ENCODE measurements at places on chromosomes 16 and 17. TPM values are rescaled to one million over a fixed set of nuclear protein-coding genes. Genes with fewer than 3 reads are reported as not detected.
A peak's percentile ranks its signal among the peaks of the same experiment; 100 is the strongest.

PRSS27 gene
- 2.6 TPM for total RNA-seq

AMFR gene
- total RNA-seq, result 126 TPM

GRCh38 chr16:1812732-1813163, 13.9 kb downstream of the HAGH start:
- peak; percentile 69 for DNase-seq

ARL5C gene
- not detected for total RNA-seq

- no peak for DNase-seq
These were observed 34.8 kb downstream of the CYB5D2 start for GRCh38 chr17:4177806-4178205.

- peak; percentile 40 for DNase-seq
These were observed 953 bp upstream of the NECAB2 start for GRCh38 chr16:83967091-83967490.

GRCh38 chr17:77556383-77557061, 402.0 kb upstream of the TNRC6C start:
- DNase-seq, result peak; percentile 38

GPRC5C gene
- total RNA-seq, result 6.4 TPM

- DNase-seq, result no peak
These were observed 721 bp upstream of the BEAN1 start for GRCh38 chr16:66426112-66427035.

- DNase-seq, result no peak
These were observed 38.4 kb downstream of the KLHDC4 start for GRCh38 chr16:87727346-87727745.

GRCh38 chr16:56191156-56191815, at the start of gene GNAO1:
GNAO1 (plus strand) TSS chr16:56191489; CDS start chr16:56192236, 747 bp downstream.
- peak; percentile 96 for DNase-seq

- no peak for DNase-seq
These were observed 140.7 kb downstream of the KATNIP start for GRCh38 chr16:27690608-27691007.

- DNase-seq, result peak; percentile 56
These were observed 44.2 kb upstream of the MTSS2 start for GRCh38 chr16:70730031-70730430.

DNA sequence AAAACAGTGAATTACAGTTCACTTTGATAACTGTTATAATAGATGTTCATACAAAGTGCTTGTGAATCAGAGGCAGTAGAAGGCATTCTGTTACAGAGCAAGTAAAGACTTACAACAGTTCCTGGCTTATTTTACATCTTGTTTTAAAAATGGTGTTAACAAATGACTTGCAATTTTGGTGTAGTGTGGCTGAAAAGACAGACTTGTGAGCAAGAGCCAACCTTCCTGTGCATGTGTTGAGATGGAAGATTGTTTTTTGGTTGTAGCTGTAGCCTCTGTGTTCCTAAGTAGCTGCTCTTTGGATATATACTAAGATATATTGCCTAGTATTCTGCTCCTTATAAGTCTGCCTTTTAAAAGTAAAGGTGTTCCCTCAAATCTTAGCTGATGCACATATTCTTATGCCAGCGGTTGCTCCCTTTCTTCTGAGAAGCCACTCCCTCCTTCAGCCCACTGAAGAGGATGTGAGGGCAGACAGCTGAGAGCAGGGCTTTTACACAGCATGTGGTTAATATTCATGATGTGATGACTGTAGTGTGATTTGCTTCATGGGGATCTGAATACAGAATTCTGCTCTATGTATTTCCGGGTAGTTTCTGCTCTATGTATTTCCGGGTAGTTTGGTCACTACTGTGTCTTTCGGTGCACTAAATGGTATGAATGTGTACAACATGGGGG, 182.3 kb downstream of the PHKB start:
- DNase-seq, result no peak

DNA sequence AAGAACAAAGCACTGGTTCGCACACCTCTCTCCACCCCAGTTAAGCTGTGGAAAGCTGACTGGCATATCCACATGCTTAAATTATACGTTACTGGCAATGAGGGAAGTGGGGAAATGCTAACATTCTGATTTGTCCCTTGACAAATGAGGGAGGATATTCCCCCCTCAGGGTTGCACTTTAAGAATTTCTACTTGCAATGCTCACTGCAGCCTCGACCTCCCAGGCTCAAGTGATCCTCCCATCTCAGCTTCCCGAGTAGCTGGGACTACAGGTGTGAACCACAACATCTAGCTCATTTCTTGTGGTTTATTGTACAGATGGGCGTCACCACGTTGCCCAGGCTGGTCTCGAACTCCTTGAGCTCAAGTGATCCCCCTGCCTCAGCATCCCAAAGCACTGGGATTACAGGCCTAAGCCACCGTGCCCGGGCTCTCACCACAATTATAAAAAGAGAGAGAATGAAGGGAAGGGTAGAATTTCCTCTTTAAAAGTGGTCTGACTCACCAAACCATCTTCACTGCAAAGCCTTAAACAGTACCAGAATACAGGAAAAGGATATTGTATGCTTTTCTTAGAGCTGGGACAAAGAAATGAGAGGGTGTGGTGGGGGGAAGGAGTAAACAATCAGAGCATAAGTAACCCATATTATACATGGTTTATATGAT, 38.9 kb downstream of the KANSL1 start:
- no peak for DNase-seq

DNA sequence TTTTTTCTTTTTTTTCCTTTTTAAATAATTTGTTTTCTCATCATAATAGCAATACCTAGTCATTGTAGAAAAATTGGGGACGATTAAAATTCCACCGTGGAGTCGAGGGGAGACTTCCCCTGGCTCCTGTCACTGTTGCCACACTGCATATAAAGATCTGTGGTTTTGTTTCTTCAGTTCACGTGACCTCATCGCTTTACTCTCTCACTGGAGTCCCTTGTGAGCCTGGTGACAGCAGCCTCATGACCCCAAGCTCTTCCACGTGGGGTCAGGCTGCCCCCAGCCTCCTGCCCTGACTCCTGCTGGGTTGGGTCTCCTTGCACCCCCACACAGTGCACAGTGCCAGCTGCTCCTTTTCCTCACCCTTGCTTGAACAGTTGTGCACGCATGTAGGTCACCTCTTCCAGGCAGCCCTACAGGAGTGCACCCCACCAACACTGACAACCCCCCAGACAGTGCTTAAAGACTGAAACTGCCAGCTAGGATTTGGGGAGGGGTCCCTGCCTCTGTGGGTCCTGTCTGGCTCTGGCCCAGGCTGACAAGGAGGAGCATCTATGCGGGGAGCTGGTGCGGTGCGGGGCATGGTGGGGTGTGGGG, 7.3 kb upstream of the METRNL start:
- no peak for DNase-seq

DNA sequence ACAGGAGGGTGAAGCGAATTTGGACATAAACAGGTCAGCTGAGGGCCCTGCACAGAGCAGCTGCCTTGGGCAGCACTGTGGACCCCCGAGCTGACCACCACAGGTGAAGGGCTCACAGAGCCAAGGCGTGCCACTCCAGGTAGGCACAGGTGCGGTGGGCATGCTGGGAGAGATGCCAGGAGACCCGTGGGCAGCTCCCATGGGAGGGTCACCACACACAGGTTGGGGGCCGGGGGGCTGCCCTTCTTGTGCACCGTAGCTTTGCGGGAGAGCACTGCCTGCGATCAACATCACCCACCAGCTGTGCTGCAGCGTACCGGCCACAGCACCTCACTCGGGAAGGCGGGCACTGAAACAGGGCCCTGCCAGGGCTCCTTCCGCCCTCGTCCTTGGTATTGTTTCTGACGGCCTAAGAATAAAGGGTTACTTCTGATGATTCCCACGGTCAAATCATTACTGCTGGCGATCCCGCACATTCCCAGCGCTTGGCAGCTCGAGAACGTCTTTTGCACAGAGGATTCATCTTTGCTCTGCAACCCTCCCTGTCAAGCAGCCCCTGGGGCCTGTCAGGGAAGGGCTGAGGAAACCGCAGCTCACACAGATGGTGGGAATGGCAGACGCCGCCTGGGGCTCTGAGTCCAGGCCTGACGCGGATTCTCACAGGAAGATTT, 181.7 kb downstream of the BANP start:
- no peak for DNase-seq

DNA sequence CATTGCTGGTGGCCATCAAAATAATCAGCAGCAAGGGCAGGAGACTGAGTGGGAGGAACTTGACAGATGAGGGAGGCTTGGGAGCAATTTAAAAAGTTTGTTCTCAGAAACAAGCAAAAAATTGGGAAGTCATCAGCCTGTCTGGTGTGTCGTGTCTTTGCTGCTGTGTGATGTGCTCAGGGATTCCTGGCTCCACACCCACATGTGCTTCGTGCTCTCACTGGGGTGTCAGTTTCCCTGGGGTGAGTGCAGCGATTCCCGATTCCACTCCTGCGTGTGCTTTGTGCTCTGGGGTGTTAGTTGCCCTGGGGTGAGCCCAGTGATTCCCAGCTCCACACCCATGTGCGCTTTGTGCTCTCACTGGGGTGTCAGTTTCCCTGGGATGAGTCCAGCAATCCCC, 228.1 kb downstream of the SNX29 start:
- no peak for DNase-seq

DNA sequence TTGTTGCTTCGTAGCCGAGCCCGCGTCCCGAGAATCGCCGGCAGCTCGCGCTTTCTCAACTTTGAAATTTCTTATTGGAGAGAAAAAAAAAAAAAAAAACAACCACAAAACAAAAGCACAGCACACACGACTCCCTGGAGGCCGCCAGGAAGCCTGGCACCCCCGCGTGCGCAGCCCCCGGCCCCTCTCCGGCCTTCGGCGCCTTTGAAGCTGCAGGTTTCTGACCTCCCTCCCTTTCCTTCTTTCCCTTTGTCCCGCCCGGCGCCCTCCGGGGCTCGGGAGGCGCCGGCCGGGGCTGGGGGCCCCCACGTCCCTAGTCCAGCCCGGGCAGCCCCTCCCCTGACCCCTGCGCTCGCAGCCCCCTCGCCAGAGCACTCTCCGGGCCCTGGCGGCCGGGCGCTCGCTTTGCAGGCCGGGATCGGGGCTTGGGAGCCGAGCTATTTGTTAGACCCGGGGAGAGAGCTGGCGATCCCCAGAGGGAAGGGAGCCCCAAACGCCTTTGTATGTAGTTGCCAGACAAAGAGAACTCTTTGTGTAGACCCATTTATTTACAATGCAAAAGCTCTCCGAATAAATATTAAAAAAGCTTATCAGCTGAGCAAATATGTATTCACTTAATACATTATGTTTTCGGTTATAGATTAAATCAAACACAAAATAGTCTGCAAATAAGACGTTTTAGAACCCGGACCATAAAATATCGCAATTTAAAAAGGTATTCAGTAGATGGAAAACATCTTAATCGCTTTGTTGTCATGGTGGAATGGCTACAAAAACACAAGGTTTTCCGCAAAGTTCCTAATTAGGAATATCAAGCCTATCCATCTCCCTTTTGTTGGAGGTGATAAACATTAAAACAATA, 2.3 kb downstream of the BAHCC1 start:
- no peak for DNase-seq

DNA sequence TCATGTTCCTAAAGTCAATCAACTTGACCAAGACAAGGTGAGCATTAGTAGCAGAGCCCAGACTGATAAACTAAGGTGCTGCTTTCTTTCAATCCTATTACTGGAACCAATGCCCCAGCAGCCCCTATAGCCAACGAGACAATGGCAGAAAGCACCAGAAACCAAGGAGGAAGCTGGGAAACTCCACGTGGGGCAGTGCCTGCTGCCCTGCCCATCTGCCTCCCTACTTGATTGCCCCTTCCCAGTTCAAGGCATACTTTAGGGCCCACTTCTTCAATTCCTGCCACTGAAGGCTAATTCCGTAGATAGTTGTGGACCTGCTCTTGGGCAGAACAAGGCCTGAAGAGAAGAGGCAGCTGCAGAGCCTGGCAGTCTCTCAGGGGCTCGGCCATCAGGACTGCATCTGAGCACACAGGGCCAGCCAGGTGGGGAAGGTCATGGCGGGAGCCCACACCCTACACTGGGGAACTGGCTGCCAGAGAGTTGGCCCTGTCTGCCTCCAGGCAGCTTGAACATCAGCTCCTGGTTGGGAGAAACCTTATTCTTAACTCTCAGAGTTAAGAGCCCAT, 30.9 kb downstream of the WSB1 start:
- no peak for DNase-seq

GRCh38 chr17:62164747-62165722, 100.0 kb upstream of the MED13 start:
- DNase-seq, result no peak

DNA sequence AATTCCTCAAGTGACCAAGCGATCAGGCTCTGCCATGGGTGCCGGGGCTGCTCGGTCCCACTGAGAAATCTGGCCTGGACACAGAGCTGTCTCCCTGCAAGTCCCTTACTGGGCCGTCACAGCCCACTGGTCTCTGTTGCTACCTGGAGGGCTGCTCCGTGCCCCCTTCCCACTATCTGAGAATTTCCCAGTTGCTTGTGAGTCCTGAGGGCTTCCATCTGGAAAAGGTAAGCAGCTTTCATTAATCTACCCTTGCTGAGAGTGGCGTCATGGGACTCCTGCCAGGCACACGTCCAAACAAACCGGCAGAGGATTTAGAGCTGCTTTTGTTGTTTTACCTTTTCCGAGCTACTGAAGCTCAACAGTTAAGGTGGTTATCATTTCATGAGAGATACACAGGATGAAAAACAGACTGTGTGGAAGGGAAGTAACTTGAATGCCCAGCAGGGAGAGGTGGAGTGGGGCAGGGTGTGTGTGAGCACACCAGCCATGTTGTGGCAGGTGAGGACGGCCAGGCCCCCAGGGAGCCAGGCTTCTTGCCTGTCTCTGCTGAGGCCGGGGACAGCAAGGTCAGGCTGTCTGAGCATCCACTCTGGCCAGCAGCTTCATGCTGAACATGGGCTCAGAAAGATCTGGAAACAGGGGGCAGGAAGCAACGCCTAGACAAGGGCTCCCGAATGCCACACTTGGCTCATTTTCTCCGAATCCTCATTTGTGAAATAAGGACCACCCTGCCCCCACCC, 50.6 kb downstream of the GTF3C1 start:
- DNase-seq, result peak; percentile 14

DNA sequence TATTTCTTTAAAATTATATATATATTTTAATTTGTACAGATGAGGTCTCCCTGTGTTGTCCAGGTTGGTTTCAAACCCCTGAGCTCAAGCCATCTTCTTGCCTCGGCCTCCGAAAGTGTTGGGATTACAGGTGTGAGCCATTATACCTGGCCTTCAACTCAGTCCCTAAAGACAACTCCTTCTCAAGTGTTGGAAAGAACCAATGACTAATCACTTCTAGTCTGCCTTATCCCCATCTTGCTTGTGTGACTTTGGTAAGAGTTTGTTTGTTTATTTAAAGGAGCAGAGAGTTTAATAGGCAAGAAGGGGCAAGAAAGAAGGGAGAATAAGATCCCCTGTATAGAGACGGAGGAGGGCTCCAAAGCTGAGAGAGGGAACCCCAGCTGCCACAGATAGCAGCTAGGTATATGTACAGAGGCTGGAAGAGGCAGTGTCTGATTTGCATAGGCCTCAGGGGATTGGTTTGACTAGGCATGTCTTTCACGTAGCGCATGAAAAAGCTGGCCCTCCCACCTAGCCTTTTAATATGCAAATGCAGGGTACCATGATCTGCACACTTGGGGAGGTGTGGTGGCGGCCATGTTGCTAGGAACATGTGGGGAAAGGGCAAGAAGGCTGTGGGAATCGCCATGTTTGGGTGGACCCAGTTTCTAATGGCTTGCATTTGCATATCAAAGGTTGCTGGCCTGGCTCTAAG, 21.5 kb downstream of the ABCC1 start:
- no peak for DNase-seq

CIBAR2 gene
- total RNA-seq, result not detected

KRTAP4-6 gene
- total RNA-seq, result not detected

Data from cerebellum (tissue), 4 donors.